ENCODE measurements at places on chromosomes 6 and 20.

DNA sequence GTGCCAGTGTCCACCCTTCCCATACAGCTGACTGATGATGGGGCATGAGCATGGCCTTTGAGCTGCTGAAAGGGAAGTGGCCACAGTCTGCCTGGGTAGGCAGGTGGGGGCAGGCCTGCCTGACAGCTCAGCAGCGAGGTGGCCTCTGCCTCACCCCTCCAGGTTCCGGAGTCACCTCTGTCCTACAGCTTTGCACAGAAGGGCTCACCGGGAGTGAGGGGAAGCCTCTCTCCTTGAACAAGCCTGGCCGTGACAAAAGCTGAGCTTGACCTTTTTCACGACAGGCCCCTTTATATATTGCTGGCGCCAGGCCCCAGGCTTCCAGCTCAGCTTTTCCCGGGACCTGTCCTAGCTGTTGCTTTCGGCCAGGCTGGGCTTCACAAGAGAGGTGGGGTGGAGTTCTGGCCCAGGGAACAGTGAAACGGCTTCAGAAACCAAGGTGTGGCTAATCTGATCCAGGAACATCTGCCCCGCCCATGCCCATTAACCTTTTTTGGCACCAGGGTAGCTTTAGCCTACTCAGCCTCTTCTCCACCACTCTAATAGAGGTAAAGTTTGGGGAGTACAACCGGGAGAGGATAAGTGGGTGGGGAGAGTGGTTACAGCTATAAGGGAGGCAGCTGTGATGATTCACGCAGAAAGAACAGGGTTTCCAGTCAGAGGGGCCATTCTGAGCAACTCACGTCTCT is 42.9 kb downstream of the C6orf132 start:
- peak; percentile 65 for DNase-seq

DNA sequence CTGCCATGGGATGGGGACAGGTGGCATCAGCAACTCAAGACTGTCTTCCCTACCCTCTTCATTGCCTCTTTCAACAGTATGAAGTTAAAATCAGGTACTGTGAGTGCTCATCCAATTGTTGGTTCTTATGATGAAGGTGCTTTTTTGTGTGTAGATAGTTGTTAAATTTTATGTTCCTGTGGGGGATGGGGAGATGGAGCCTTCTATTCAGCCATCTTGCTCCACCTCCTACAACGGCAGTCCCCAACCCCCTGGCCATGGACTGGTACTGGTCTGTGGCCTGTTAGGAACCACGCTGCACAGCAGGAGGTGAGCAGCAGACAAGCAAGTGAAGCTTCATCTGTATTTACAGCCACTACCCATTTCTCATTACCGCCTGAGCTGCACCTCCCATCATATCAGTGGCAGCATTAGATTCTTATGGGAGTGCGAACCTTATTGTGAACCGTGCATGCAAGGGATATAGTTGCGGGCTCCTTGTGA is 47.8 kb upstream of the TOP1 start:
- no peak for DNase-seq

GRCh38 chr20:13990465-13990864 is at the start of gene SEL1L2:
Gene SEL1L2, minus strand, starts transcription at chr20:13990614. Its CDS starts 80 bp downstream, at chr20:13990534.
- no peak for DNase-seq

DNA sequence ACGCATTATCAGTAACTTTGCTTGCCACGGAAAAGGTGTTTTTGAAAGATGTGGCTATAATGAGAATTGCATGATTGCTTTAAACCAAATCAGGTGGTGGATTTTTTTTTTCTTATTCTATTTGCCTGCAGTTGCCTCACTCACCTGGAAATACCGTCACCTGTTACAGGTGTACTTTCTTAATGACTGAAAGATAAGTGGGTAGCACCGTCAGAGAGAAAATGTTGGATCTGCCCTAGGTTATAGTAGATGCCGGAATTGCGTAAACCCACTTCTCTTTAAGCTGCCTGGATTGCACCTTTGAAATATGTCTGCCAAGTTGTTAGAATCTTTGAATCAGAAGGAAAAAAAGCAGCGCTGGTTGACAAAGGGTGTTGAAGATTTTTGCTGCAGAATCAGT is 68.5 kb downstream of the SH3BGRL2 start:
- DNase-seq = no peak

DNA sequence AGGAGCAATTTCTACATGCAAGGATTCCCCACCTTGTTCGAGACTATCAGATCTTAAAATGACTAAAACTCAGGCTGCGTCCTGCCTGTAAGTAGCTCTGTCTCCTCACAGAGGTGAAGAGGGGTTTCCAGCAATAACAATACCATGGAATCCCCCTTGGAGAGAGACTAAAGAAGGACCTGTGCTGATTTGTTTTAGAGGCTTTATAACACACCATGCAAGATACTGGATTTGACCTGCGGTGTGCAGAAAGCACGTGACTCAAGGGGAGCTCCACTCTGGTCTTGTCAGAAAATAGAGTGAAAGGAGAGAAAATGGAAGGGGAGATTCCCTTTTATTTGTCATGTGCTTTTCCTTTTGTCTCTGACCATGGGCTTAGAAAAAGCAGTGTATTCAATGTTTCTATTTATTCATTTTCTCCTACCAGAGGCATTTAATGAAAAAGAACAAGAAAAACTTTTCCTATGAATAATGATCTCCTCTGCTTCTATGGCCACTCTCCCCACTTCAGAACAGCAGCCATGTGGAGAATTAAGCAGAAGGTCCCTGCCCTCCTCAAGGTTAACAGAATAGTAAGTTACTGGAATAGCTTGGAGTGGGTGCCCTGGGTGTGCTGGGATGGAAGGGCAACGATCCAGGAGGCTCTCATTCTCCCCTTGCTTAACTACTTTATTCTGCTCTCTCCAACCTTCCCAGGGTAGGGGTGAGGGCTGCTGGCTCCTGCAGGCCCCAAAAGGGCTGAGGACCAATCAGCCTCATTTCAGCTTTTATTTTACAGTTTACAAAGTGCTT is 19.2 kb upstream of the MRPS10 start:
- DNase-seq = no peak

GRCh38 chr6:154060076-154060475 is 21.0 kb downstream of the OPRM1 start:
- no peak for DNase-seq

DNA sequence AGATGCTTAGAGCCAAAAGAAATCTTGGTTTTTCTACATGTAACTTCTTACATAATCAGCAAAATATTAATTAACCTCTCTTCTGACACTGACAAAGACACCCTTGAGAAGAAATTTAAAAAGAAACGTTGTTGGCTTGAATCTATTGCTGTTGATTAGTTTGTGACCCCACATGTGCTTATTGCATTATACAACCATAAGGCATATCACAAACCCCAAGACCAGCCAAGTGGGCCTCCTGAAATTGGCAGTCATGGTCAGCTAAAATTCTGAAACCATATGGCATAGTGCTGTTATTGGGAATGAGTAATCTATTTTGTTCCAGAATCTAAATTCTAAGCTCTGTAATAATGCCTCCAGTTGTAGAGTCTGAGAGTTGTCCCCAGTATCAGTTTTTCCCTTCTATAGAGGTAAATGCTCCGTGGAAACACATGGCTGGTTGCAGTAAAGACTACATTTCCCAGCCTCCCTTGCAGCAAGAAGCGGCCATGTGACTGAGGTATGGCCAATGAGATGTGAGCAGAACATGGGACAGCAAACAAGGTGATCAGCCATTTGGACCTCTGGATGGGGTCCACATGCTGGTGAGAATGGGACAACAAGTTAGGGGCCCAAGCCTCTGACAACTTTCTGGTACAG is 42.3 kb upstream of the PTPN1 start:
- DNase-seq = peak; percentile 61

DNA sequence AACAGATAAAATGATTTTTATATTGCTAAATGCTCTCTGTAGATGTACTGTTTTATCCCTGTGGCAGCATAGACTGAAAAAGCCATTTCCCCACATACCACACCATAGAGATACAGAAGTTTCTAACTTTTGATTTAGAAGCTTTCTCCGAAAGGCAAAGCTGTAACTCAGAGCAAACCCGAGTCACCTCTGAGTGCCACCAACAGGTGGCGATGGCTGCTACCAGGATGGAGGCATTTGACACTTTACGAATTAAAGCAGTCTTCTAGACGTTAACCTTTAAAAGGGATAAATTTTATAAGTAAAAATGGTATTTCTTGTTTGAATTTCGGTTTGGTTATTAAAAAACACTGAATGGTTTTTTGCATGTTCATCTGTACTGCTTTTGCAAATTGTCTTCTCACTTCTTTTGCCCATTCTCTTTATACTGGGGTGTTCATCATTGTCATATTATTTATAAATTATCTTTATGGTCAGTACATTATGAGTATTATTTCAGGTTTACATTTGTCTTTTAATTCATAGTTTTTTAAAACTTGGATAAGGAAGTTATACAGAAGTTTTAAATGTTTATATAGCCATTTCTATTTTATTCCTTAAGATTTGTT is 201.0 kb upstream of the CEP162 start:
- peak; percentile 35 for DNase-seq

GRCh38 chr6:152401978-152402377 is 235.2 kb downstream of the SYNE1 start:
- DNase-seq = no peak

DNA sequence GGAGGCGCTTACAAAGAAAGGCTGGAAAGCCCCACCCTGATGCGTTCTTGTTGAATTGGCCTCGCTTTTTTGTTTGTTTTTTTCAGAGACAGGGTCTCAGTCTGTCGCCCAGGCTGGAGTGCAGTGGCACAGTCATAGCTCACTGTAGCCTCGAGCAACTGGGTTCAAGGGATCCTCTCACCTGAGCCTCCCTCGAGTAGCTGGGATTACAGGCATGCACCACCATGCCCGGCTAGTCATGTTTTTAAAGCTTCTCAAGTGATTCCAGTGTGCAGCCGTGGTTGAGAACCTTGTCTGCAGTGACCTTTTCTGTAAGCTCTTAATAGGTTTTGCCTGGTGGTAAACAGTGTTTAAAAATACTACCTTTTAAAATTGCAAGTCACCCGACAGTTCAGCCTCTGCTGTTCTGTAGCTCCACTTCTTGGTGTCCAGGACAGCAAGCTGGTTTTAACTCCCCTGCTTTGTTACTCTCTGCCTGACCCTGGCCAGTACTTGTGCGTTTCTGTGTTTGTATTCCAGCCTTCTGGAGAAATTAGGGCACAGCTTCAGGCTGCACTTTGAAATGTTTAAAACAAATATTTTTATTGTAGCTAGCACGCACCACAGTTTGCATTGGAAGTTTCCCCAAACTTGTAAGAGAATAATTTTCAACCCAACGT is 54.4 kb downstream of the KDM1B start:
- DNase-seq = no peak

DNA sequence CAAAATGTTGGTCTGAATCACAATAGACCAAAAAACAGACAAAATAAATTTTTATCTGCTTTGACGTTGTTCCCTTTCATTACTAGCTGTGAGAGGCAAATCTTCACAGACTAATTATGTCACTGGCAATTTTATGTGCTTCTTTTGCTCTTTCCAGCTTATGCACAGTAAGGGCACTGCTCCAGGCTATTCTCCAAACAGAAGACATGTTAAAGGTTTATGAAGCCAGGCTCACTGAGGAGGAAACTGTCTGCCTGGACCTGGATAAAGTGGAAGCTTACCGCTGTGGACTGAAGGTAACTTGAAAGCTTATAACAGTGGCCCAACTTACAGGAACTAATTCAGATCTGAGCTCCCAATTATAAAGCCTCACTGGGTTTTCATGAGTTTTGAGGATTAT is 15.5 kb upstream of the SNRNP48 start:
- DNase-seq = no peak

- no peak for DNase-seq
These were observed 64.7 kb upstream of the APCDD1L start for GRCh38 chr20:58579819-58580473.

- no peak for DNase-seq
These were observed 401 bp downstream of the SLC32A1 start for GRCh38 chr20:38724626-38725147.

GRCh38 chr6:166567813-166568212 is 18.7 kb downstream of the RAMACL start:
- no peak for DNase-seq

DNA sequence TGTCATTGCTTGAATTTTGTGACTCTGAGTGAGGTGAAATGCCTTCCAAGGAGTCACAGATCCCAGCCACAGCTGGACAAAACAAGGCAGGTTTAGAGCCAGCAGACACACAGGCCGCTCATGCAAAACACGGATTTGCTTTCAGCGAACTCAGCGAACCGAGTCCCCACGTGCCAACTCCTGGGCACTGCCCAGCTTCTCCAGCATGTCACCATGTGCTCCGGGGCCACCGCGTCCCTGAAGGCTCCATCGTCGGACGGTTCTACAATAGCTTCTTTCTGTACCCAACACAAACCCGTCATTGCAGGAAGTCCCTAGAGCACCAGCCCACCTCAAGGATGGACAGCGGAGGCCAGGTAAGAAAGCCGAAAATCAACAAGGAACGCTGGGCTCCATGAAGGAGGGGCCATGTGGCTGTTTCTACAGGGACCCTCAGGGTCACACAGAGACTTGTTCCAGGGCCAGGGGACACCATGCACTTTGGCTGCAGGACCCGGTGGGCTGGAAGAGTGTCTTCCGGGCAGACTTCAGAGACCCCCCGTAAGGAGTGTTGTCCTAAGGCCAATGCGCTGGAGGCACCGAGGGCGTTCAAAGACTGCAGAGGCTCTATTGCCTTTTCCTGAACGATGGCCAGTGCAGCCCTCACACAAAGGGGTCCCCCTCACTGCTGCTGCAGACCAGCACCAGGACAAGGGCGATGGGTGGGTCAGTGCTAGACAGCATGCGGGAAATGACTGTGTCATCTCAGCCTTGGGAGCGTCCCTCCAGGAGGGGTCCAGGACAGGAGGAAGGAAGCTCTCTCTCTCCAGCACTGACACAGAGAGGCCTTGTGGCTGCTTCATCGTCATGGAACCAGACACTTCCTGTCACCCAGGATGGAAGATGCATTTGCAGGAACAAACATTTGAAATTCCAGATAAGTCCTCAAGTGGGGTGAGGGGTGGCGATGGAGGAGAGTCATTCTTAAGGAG is 19.8 kb downstream of the DACT2 start:
- no peak for DNase-seq

DNA sequence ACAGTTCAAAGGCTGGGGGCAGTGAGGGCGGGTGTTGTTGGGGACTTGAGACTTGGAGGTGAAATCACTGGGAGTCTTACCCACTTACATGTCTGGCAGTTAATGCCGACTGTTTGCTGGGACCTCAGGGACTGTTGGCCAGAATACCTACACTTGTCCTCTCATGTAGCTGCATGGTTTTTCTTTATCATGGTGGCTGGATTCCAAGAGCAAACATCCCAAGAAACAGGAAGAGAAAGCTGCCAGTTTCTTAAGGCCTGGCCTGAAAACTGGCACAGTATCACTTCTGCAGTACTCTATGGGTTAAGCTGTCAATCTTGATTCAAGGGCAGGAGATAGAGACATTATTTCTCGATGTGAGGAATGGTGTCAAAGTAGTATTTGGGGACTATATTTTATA is 19.8 kb upstream of the C6orf62 start:
- no peak for DNase-seq

GRCh38 chr6:130628862-130629261 is 198.3 kb upstream of the SMLR1 start:
- DNase-seq = no peak
